Sciatic nerve (tissue), 2 donors: ENCODE measurements at places on chromosomes 7 and 10.

DNA sequence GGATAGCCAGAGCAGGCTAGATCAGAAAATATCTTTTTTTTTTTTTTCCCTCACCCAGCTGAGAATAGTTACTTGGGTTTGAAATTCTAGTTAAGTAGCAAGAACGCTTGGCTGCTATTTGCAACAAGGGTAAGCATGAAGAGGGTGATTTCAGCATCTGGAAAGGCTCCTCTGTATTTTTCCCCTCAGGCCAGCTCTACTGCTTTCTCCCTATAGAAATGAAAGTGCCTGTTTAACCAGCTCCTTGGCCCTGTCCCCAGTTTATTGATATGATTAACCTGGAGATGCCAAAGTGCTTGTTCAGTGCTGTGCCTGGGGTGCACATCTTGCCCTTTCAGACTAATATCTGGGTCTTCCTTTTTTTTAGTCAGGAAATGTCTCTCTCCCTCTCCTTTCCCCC is 37.1 kb downstream of the AP3M1 start:
- no peak for DNase-seq

DNA sequence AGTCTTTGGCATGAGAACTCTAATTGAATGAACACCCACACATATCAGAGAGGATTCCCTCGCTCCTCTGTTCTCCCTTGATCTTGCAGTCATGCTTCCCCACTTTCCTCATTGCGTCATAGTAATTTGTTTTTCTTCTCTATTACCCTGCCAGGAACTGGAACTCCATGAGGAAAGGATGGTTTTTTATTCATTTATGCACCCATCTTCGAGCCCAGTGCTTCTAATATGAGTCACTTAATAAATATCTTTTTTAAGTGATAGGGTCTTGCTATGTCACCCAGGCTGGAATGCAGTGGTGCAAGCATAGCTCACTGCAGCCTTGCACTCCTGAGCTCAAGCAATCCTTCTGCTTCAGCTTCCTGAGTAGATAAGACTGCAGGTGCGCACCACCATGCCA is 83.5 kb downstream of the OTUD1 start:
- no peak for DNase-seq

GRCh38 chr10:50604049-50604640 is 19.6 kb downstream of the SGMS1 start:
- DNase-seq, result no peak

- no peak for DNase-seq
Measured at GRCh38 chr7:150629347-150629746, 2.8 kb downstream of the GIMAP6 start.

- no peak for DNase-seq
Measured at GRCh38 chr7:1689311-1689710, 19.2 kb downstream of the ELFN1 start.

DNA sequence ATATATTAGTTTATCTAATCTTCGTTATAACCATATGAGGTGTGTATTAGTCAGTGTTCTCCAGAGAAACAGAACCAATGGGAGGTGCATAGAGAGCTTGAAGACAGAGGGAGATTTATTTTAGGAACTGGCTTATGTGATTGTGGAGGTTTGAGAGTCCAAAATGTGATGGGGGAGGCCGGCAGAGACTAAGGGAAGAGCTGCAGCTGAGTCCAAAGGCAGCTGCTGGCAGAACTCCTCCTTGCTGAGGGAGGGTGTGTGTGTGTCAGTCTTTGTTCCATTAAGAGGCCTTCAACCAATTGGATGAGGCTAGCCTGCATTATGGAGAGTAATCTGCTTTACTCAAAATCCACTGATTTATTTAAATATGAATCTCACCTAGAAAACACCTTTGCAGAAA is 165.1 kb downstream of the SH3PXD2A start:
- DNase-seq, result no peak

GRCh38 chr7:140209866-140210609 is 33.3 kb upstream of the KDM7A start:
- DNase-seq, result peak; percentile 60

DNA sequence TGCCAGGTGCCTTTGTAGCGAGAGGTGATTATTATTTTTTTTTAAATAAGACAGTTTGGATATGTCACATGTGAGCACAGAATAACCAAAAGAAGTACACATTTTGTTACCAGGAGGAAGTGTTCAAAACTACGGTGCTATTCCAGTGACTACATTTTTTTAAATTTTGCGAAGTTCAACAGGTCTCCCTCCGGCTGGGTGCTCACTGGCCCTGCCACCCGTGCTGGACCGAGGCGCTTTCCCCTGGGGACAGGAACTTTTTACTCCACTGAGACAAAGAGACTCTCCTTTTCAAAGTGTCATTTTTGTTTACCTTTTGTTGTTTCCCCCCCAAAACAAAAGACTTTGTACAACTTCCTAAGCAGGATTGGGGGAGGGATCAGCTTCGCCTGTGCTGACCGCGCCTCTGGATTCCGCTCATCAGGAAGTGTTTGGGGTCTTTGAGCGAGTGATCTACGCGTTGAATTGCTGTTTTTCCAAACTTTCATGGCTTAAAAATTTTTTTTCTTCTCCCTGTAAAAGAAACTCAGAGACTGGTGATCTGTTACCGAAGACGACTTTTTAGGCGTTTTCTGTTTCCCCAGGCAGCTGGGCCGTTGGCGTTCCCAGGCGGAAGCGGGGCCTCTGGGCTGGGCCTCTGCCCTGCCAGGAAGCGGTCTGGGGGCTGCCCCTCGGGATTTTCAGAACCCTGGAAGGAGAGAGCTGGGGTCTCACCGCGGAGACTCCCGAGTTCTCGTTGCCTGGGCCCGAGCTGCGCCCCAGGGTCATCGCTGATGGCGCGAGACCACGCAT is 7.2 kb downstream of the EN2 start:
- DNase-seq, result no peak
